ENCODE measurements at places on chromosomes 6 and 20.

GRCh38 chr20:40159276-40159675, 529.8 kb downstream of the MAFB start:
- DNase-seq, result no peak

- no peak for DNase-seq
Observed at GRCh38 chr20:23141450-23142161, 55.5 kb upstream of the CD93 start.

DNA sequence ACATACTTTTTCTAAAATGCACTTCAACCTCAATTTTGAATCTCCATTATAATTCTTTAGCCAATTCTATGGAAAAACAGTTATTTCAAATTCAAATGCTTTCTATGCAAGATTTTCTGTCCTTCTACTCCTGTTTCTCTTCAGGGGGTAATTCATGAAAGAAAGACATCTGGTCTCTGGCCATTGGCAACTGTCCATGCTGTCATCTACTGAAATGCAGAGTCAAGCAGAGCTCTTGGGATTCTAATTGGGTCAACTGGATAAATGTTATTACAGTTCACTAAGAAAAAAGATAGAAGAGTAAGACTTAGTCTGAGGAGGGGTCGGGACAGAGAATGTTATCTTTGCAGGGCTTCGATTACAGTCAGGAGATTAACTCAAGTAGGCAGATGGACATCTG, 22.0 kb upstream of the BMP5 start:
- DNase-seq, result no peak

GRCh38 chr20:4947817-4948559, 53.3 kb downstream of the SLC23A2 start:
- no peak for DNase-seq

DNA sequence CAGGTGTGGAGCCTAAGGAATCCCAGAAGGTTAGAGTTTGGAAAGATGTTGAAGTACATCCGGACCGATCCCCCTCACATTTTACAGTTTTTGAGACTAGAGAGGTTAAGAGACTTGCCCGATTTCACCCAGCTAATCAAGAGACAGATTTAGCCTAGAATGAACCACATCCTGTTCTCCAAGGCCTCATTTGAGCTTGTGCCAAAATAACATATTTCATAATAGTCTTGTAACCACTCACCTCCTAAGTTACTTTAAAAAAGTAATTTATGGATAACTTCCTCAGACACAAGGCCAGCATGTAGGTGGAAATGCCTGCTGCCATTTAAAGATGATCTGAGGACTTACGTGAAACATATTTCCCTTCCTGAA, 39.8 kb upstream of the ARHGAP18 start:
- no peak for DNase-seq

GRCh38 chr20:46215913-46216707, 92.2 kb downstream of the CDH22 start:
- no peak for DNase-seq

DNA sequence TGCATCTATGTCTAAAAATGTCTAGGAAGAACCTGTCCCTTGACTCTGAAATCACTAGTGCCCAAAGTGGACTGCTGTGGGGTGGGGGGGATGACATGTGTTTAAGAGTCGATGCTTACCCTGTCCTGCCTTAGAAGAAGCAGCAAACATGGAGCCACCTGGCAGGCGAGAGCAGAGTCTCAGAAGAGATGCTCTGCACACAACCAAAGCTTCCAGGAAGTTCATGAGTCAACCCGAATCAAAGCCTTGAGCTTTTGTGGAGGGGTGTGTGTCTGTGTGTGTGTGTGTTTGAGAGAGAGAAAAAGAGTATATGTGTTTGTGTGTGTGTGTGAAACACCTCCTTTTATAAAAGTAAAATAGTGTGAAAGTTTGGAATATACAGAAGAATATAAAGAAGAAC, 269.9 kb downstream of the ALDH8A1 start:
- no peak for DNase-seq

- no peak for DNase-seq
Observed at GRCh38 chr6:157568702-157569101, 187.7 kb downstream of the ZDHHC14 start.

GRCh38 chr6:155085582-155086257, 90.6 kb downstream of the TIAM2 start:
- DNase-seq, result no peak

- no peak for DNase-seq
Observed at GRCh38 chr20:59259946-59260345, 40.5 kb upstream of the EDN3 start.

DNA sequence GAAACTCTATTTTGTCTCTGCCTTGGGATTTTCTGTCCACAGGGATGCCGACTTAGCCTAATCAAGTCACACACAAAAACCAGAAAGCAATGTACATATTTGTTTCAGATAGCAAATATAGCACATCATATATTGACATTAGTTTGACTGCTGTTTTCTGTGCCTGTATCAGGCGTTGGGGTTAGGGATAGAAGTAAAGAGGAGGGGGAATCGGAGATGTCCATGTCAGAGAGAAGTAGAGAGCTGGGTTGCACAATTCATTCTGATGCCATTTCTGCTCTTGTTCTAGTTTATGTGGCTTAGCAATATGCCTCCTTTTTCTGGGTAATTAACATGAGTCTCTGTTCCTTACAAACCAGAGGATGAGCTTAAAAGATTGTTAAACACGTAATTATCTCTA, 14.7 kb upstream of the IPCEF1 start:
- no peak for DNase-seq

- peak; percentile 74 for DNase-seq
Observed at GRCh38 chr6:2790588-2791449, 25.6 kb downstream of the WRNIP1 start.

- no peak for DNase-seq
Observed at GRCh38 chr20:31833931-31834521, 11.4 kb downstream of the FOXS1 start.

- DNase-seq, result no peak
Observed at GRCh38 chr6:132088150-132088549, 137.0 kb upstream of the CCN2 start.

DNA sequence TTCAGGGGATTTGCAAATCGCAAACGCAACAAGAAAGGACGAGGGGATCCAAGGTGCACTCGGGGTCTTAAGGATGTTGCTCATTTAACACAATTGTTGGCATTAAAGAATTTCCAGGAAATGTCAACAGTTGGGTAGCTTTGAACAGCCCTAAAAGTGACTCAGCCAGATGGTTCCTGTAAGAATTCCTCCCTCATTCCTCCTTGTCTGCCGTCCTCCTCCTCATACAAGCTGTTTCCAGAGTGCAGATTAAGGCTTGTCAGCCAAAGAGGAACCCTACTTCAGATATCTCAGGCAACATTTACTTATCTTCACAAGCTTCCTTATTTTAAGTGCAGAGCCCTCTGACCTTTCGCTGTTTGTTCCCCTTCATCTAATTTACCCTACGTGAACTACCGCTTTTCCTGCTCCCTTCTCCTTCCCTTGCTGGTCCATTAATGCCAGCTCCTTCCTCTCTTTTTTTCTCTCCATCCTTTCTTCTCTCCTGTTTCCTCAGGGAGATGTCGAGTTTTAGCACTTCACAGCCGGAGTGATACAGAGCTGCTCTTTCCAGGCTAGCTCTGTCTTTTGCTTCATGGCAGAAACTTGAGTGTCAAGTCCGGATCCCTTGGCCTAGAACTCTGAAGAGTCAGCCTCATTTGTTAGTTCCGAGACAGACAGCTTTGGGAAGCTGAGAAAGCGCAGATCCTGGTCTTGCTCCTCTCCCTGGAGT, 26.1 kb upstream of the TBC1D7 start:
- DNase-seq, result peak; percentile 40

DNA sequence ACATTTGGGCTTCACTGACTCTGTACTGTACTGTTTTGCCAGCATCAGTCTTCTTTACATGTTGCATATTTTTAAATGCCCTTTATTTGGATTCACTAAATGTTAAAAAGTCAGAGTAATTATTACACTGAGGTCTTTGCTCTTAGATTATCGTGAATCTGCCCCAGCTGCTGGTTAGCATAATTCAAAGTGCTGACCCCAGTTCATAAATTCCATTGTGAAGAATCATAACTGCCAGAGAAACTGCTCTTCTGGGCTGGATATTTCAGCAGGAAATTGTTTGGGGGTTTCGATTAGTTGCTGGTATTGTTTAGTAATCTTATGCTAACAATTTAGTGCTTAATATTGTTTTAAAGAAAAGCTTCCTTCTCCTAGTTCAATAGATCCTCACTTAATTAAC, 682.1 kb upstream of the MAP3K7 start:
- no peak for DNase-seq

DNA sequence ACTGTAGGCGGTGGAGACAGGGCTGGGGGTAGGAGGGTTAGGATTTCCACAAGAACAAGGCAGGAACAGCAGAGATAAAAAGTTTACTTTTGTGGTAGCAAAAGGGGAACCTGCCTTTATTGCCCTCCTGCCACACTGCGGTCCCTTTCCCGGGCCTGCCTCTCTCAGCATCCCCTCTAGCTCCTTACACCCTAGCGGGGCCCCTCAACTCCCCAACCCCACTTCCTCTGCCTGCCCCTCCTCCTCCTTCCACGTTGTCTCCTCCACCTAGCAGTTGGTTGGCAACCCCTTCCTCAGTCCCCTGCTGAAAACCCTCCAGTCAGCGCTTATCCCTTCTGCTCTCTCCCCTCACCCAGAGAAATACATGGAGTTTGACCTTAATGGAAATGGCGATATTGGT, 714 bp downstream of the AIF1 start:
- no peak for DNase-seq

DNA sequence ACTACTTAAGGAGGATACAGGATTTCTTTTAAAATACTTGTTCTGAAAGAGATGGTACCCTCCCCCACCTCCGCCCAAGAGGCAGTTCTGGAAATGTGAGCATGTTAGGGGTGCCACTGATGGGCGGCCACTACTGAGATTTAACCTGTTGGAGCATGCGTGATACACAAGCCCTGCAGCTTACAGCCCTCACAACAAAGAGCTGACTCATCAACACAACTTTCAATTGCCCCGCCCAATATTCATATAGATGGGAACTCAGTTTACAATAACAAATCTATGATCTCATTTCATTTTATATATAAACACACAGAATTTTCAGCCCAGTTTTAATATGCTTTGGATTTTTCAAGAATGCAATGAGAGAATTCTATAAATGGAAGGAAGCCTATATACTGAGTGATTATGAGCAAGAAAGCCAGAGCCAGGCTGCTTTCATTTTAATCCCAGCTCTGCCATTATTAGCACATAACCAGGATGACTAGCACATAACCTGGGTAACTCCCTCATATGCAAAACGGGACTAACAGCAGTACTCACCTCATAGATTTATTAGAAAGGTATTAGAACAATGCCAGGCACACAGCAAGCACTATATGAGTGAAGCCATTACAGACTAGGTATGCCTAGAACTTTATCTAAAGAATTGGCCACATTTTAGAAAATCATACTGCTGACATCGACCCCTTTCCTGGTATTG, 45.6 kb upstream of the IPCEF1 start:
- DNase-seq, result no peak

- no peak for DNase-seq
Observed at GRCh38 chr20:24357177-24357576, 112.3 kb upstream of the SYNDIG1 start.

All from hippocampal formation (tissue), 2 donors.